ENCODE measurements at places on chromosomes 2 and 18. TPM values are rescaled to one million over a fixed set of nuclear protein-coding genes. Genes with fewer than 3 reads are reported as not detected.

The SPATA3 gene
- not detected for total RNA-seq

The RPRM gene
- total RNA-seq = 7.3 TPM

DNA sequence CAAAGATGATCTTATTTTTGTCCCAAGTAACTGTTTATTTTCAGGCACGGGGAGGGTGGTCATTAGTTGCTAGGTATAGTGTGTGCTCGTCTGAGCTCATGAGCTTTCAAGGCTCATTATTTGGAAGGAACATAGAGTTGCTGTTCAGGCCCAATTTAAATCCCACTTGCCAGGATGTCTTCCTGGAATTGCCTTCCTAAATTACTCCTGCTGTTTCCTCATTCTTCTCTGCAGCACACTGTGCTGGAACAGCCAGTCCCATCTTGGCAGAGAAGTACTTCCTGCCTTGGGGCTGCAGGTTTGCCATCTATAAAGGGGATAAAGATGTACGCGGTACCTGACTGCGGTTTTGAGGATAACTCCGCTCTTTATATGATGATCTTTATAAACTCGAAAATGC, 37.3 kb downstream of the GREB1 start:
- no peak for DNase-seq
- H3K27me3 ChIP-seq = no peaks in the 10 kb centered on the region
- no peak overlapping the region for H3K27ac ChIP-seq
- H3K4me1 ChIP-seq = peaks cover 10% of the 10 kb centered on the region

DNA sequence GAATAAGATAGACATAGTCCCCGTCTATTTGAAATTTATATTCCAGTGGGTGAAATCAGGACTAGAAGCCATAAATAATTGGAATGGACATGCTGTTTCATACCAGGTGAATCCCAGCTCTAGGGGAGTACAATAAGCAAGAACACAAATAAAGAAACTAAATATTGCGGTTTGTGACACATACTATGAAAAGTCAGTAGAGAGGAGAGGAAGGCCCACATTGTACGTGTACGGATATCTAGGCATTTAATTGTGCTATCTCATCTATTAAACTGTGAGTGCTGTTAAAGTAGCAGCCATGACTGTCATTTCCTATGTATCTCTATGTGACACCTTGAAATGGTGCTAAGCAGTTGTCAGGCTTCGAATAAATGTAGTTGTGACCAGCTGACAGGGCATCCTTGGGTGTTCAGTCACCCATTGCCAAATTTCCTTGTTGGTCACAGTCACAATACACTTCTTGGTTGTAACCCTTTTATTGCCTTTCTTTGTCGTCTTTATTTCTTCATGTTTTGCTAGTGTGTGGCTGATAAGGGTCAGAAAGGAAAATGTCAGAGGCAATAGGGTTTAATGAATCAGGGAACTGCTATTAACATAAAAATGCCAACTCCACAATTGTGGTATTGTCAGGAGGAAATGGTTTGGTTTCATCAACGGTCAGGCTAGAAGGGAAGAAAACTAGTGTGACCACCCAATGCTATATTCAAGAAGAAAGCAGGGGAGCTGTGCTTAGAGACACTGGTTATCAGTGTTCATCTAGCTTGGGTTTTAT, 31.5 kb downstream of the CPO start:
- no peaks in the 10 kb centered on the region for H3K4me1 ChIP-seq
- H3K27me3 ChIP-seq = no peaks in the 10 kb centered on the region
- H3K4me3 ChIP-seq = no peak overlapping the region
- no peak for DNase-seq
- H3K27ac ChIP-seq = no peak overlapping the region

DNA sequence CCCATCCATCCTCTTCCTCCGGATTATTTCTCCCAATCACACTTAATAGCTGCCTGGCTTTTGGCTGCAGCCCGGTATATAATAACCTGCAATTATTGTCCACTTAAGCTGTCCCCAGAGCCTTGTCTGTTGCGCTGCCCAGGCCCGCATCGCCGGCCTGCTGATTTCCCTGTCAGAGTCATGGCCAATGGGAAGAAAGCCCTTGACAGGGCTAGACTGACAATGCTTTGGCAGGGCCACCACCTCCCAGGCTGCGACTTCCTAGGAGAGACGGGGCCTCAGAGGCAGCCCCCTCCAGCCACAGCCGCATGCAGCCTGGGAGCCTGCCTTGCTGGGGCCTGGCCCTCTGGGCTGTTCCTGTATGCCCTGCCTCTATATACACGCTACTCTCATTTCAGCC, 10.0 kb upstream of the CELF4 start:
- DNase-seq = no peak
- H3K27ac ChIP-seq = no peak overlapping the region
- peaks cover 62% of the 10 kb centered on the region for H3K27me3 ChIP-seq
- H3K4me3 ChIP-seq = no peak overlapping the region
- H3K36me3 ChIP-seq = no peaks in the 10 kb centered on the region
- peaks cover 16% of the 10 kb centered on the region for H3K4me1 ChIP-seq

- H3K27me3 ChIP-seq = no peaks in the 10 kb centered on the region
- no peaks in the 10 kb centered on the region for H3K36me3 ChIP-seq
- H3K4me3 ChIP-seq = no peak overlapping the region
- no peak overlapping the region for H3K27ac ChIP-seq
- DNase-seq = no peak
Measured at GRCh38 chr2:194319222-194319992, 1337.6 kb upstream of the SLC39A10 start.

DNA sequence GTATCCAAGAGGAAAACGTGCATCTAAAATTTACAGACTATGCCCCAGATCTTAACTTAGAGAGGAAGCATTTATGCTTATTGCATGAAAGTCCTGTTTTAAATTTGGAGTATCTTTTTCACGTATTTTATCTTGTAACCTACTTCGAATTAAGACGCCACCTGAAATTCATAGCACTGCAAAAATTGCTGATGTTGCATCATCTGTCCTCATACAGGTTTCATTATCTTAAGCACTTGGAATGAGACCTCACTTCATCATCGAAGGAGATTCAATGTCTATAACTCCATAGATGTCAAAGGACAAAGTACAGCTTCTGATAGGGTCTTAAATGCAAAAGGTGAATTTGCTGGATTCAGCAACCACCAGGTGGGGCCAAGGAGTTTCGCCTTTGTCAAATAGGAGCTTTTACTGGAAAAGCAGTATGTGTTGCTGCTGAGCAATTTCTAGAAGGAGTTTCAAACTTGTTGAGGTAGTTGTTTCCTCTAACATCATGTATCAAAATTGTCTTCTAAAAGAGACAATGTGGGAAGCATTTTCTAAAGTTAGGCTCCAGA, 106.4 kb upstream of the CCDC85A start:
- H3K4me1 ChIP-seq = no peaks in the 10 kb centered on the region
- DNase-seq = no peak
- no peaks in the 10 kb centered on the region for H3K36me3 ChIP-seq
- no peak overlapping the region for H3K4me3 ChIP-seq

DNA sequence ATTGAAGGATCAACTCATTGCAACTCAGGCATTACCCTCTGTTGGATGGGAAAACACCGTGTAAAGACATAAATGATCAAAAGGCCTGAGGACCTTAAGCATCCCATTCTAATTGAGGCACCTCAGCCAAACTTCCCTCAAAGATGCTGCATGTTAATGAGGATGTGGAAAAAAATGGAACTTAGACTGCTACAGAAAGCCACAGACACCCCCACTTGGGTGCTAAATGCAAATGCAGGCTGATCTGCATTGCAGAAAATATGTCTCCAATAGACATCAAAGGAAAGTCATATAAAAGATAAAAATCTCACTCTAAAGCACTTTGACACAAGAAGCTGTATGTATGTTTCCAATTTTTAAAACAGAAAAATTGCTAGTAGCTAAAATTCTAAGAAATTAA, 504.7 kb downstream of the KCNJ3 start:
- no peak overlapping the region for H3K27ac ChIP-seq
- H3K36me3 ChIP-seq = no peaks in the 10 kb centered on the region
- H3K4me1 ChIP-seq = no peaks in the 10 kb centered on the region
- no peak overlapping the region for H3K4me3 ChIP-seq
- no peak for DNase-seq
- H3K27me3 ChIP-seq = no peaks in the 10 kb centered on the region

Measured in type B pancreatic cell (in vitro differentiated cells).